ENCODE measurements at places on chromosomes 1 and 21.

GRCh38 chr1:243341074-243341473, 85.2 kb downstream of the SDCCAG8 start:
- no peak for DNase-seq

DNA sequence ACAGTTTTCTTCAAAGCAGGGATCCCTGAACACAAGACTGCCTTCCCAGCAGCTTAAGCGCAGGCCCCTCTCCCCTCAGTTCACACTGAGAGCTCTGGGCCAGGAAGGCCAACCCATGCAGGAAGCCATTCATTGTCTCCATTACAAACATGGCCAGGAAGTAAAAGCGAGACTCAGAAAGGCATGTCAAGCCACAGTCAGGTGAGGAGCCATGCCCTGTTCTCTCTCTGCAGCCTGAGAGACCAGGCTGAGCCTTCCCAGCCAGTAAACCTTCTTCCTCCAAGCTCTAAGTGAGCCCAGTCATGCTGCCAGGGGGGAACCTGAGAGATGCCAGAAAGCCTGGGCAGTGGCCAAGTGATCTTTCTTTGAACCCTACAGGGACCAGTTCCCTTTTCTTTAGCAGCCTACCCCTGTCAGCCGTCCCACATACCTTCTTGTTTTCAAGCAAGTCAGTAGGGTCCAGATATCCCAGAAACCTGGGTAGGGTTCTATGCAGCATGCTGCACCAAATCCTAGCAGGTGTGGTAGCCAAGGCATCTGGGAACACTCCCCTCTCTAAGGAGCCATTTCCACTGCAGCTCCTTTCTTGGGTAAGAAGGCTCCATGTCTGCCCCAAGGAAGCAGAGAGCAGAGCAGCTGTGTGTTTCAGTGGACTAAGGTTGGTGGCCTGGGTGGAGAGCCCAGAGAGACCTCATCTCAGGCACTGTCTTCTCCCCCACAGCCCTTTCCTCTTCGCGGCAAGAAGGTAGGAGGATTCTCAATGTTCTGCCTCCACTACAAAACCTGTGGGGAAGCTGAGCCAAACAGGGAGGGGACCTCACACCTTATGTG, 977 bp downstream of the TRAF3IP3 start:
- DNase-seq, result no peak

DNA sequence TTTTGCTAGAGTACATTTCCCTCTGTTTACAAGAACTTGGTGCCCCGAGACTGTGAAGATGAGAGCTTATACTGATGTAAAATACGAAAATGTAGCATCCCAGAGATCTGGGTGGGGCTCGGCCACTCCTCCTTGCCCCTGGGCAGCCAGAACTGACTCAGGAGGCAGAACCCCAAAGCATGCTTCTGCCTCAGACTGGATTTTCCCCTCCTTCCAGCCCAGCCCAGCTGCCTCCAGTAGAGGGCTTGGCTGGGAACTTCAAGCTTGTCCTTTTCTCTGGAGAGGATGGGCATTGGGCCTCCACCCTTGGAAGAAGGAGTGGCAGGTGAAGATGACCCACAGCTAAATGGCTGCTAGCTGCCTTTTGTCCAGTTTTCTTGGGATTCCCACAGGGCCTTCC, 24.3 kb upstream of the BTG2 start:
- no peak for DNase-seq

GRCh38 chr1:244992833-244993232, 128.5 kb upstream of the HNRNPU start:
- DNase-seq, result no peak

Data from brain pericyte (primary cell).